Brain (organoid and tissue), 16 donors: ENCODE measurements at places on chromosomes 1 and 21. TPM values are rescaled to one million over a fixed set of nuclear protein-coding genes. Genes with fewer than 3 reads are reported as not detected.

The ADAMTS5 gene
- polyA plus RNA-seq: 0.22 TPM

The SPTA1 gene
- not detected for polyA plus RNA-seq

The FMO4 gene
- 0.39 TPM for polyA plus RNA-seq

The ERRFI1 gene
- 8.9 TPM for polyA plus RNA-seq

The ERMAP gene
- polyA plus RNA-seq: 4.9 TPM

The DENND1B gene
- 0.34 TPM for polyA plus RNA-seq

The NMNAT2 gene
- 12.3 TPM for polyA plus RNA-seq

The NGF gene
- polyA plus RNA-seq: 1.4 TPM

The PTPN22 gene
- polyA plus RNA-seq: not detected

The RUNX3 gene
- polyA plus RNA-seq: 1.4 TPM

The FCER1A gene
- not detected for polyA plus RNA-seq
